ENCODE measurements at places on chromosomes 3 and 15. TPM values are rescaled to one million over a fixed set of nuclear protein-coding genes. Genes with fewer than 3 reads are reported as not detected.
A peak's percentile ranks its signal among the peaks of the same experiment; 100 is the strongest.

Gene CLEC3B
- not detected for total RNA-seq

Gene RPL14
- total RNA-seq = 3,433 TPM

Gene SPSB4
- total RNA-seq = not detected

Gene PARP3
- 8.9 TPM for total RNA-seq

Gene CDHR4
- not detected for total RNA-seq

Gene KNG1
- total RNA-seq = not detected

Gene WDR93
- not detected for total RNA-seq

DNA sequence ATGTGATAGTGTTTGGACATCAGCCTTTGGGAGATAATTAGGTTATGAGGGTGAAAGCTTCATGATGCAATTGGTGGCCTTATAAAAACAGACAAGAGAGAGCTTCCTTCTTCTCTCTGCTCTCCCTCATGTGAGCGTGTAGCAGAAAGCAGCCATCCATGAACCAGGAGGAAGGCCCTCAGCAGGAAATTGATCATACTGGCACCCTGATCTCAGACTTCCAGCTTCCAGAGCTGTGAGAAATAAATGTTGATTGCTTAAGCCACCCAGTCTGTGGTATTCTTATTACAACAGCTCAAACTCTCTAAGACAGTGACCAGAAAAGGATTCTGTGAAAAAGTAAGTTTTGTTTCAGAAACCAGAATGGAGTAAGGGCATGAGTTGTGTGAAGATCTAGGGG, 13.3 kb downstream of the STAC start:
- no peak overlapping the region for H3K27ac ChIP-seq
- H3K4me3 ChIP-seq = no peak overlapping the region
- H3K4me1 ChIP-seq = no peaks in the 10 kb centered on the region
- DNase-seq = no peak
- H3K27me3 ChIP-seq = no peaks in the 10 kb centered on the region

- H3K27me3 ChIP-seq = peaks cover 9% of the 10 kb centered on the region
- peak within 1 kb of the TSS; percentile 96 for H3K4me3 ChIP-seq
- H3K4me1 ChIP-seq = peaks cover 24% of the 10 kb centered on the region
- DNase-seq = peak; percentile 86
Observed at GRCh38 chr3:8963137-8963853, at the start of gene RAD18. TSS of gene RAD18 (minus strand) at chr3:8963472. CDS start at chr3:8963385, 87 bp downstream.

- H3K27ac ChIP-seq = no peak overlapping the region
- H3K27me3 ChIP-seq = no peaks in the 10 kb centered on the region
- H3K36me3 ChIP-seq = peaks cover 2% of the 10 kb centered on the region
- peaks cover 6% of the 10 kb centered on the region for H3K4me1 ChIP-seq
- no peak overlapping the region for H3K4me3 ChIP-seq
Observed at GRCh38 chr3:52463416-52463815, 8.0 kb downstream of the NISCH start.

GRCh38 chr3:154967090-154967489, 113.0 kb upstream of the MME start:
- DNase-seq = no peak
- no peaks in the 10 kb centered on the region for H3K4me1 ChIP-seq
- H3K36me3 ChIP-seq = no peaks in the 10 kb centered on the region
- no peak overlapping the region for H3K4me3 ChIP-seq
- no peak overlapping the region for H3K27ac ChIP-seq

GRCh38 chr15:41689083-41689482, 28.9 kb downstream of the MGA start:
- peak overlapping the region; percentile 32 for H3K27ac ChIP-seq
- no peaks in the 10 kb centered on the region for H3K36me3 ChIP-seq
- no peak overlapping the region for H3K4me3 ChIP-seq
- H3K27me3 ChIP-seq = no peaks in the 10 kb centered on the region
- peaks cover 52% of the 10 kb centered on the region for H3K4me1 ChIP-seq

DNA sequence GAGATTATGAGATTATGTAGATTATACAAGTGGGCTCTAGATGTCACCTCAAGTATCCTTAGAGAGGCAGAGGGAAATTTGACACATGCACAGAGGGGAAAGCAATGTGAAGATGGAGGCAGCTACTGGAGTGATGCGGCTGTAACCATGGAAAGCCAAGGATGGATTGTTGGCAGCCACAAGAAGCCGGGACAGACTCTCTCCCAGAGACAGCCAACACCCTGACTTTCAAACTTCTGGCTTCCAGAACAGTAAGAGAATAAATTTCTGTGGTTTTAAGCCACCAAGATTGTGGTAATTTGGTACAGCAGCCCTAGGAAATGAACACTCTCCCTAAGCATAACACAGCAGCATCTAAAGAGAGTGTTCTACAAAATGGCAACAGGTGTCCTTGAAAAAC, 34.4 kb upstream of the PRICKLE2 start:
- no peak overlapping the region for H3K27ac ChIP-seq
- no peaks in the 10 kb centered on the region for H3K36me3 ChIP-seq
- H3K4me1 ChIP-seq = no peaks in the 10 kb centered on the region
- peaks cover 27% of the 10 kb centered on the region for H3K27me3 ChIP-seq
- no peak for DNase-seq

DNA sequence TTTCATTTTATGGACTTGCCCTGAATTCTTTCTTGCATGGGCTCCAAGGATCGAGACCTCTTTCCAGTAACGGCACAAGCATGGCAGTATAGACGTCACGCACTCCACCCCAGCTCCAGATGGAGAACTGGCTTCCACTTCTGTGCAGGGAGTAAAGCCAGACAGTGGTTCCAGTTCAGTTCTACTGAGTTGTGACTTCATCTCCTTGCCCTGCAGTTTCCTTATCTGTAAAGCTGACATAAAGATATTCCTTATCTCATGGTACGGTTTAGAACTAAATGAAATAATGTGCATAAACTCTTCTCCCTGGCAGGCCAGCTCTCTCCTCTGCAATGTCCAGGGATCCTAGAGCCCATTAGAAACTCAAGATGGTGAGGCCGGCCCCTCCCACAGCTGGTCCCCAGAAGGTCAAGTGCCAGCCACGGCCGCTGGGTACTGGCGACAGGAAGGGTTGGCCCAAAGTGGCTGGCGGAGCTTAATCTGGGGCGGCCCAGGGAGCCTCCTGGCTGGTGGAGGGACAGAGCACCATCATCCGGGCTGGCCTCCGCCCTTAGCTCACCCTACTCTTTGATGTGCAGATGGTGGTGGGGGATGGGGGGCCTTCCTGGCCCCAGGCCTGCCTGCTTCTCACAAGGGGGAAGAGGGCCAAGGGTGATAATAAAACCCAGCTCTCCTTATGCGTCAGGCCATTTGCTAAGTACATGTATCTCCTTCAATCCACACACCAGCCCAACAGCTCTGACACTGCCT, 7.2 kb downstream of the MESP2 start:
- H3K36me3 ChIP-seq = no peaks in the 10 kb centered on the region
- no peak overlapping the region for H3K27ac ChIP-seq
- peaks cover 38% of the 10 kb centered on the region for H3K27me3 ChIP-seq
- H3K4me3 ChIP-seq = no peak overlapping the region

DNA sequence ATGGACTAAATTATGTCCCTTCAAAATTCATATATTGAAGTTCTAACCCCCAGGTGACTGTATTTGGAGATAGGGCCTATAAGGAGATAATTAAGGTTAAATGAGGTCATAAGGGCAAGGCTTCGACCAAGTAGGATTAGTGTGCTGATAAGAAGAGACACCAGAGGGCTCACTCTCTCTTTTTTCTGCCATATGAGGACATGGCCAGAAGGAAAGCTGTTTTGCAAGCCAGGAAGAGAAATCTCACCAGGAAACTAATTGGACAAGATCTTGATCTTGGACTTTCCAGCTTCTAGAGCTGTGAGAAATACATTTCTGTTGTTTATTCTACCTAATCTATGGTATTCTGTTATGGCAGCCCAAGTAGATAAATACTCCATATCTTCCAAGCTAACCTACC, 503.6 kb upstream of the NAALADL2 start:
- H3K4me3 ChIP-seq = no peak overlapping the region
- no peaks in the 10 kb centered on the region for H3K36me3 ChIP-seq
- no peak overlapping the region for H3K27ac ChIP-seq
- H3K27me3 ChIP-seq = no peaks in the 10 kb centered on the region
- no peaks in the 10 kb centered on the region for H3K4me1 ChIP-seq

GRCh38 chr3:65961733-65962132, 77.0 kb downstream of the MAGI1 start:
- H3K4me1 ChIP-seq = no peaks in the 10 kb centered on the region
- DNase-seq = no peak
- H3K4me3 ChIP-seq = no peak overlapping the region
- H3K36me3 ChIP-seq = no peaks in the 10 kb centered on the region
- no peak overlapping the region for H3K27ac ChIP-seq

GRCh38 chr15:34721802-34722438, 32.9 kb downstream of the GJD2 start:
- H3K27me3 ChIP-seq = peaks cover 71% of the 10 kb centered on the region
- H3K4me1 ChIP-seq = peaks cover 8% of the 10 kb centered on the region

Data from T-helper 17 cell (primary cell).